Calu3 (cell line): ENCODE measurements at places on chromosomes 6 and 20. TPM values are rescaled to one million over a fixed set of nuclear protein-coding genes. Genes with fewer than 3 reads are reported as not detected.
A peak's percentile ranks its signal among the peaks of the same experiment; 100 is the strongest.

The CGA gene
- total RNA-seq = not detected in 2 replicates

GRCh38 chr6:72624557-72625160, 2.8 kb downstream of the KCNQ5 start:
- no peak for DNase-seq
- H3K27ac ChIP-seq = no peak overlapping the region
- H3K27me3 ChIP-seq = no peaks in the 10 kb centered on the region
- peaks cover 13% of the 10 kb centered on the region for H3K36me3 ChIP-seq

DNA sequence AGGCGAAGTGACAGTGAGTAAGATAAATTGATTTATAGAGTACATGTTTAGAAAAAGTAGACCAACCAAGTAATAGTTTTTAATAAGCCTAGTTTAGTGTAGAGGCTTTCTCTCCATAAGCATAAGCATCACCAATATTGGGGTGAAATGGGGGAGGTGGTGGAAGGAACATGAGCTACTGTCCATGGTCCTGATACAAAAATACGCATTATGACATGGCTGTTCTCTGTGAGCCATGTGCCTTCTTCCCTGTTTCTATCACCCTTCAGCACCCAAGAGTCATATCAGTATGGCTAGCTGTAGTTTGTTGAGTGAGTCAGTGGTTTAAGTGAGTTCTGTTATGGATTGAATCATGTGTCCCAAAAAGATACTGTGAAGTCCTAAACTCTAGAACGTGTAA, 150.8 kb downstream of the EDN1 start:
- H3K27me3 ChIP-seq = no peaks in the 10 kb centered on the region
- no peak overlapping the region for H3K27ac ChIP-seq
- no peak for DNase-seq
- no peaks in the 10 kb centered on the region for H3K36me3 ChIP-seq

GRCh38 chr20:63739130-63740069, at the start of gene SLC2A4RG:
Gene SLC2A4RG, plus strand, starts transcription at chr20:63739776. Its CDS starts 137 bp downstream, at chr20:63739913.
- peak within 1 kb of the TSS; percentile 64 for H3K27ac ChIP-seq
- peak within 1 kb of the TSS; percentile 72 for H3K4me3 ChIP-seq
- H3K27me3 ChIP-seq = no peaks in the 10 kb centered on the region

- peak; percentile 26 for DNase-seq
- H3K27me3 ChIP-seq = no peaks in the 10 kb centered on the region
- peaks cover 37% of the 10 kb centered on the region for H3K4me1 ChIP-seq
Measured at GRCh38 chr20:36018208-36018988, 50.0 kb downstream of the CNBD2 start.

DNA sequence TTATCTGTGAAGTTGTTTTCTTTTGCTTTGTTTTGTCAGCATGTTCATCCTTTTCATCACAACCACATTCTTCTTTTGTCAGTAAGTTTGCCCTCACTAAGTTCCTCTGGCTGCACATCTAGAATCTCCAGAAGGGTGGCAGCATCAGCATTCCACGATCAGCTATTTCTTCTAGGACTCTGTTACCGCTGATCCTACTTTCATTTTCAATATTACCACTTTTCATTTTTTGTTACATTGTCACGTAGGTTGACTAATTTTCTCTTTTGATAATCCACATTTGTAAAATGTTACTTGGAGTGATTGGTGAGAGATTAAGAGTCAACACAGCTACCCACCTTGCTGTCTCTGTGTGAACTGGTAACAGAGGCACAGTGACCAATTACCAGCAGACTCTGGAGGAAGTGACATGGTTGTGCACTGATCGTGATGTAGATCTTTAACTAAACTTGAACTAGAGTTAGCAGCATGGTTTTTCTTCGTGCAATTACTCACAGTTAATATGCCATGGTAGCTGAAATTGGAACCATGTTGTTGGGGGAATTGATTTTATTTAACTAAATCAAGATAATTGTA, 307.9 kb upstream of the SLC35B3 start:
- H3K36me3 ChIP-seq = no peaks in the 10 kb centered on the region
- peak overlapping the region; percentile 63 for H3K4me3 ChIP-seq
- peaks cover 11% of the 10 kb centered on the region for H3K4me1 ChIP-seq
- H3K27me3 ChIP-seq = no peaks in the 10 kb centered on the region

DNA sequence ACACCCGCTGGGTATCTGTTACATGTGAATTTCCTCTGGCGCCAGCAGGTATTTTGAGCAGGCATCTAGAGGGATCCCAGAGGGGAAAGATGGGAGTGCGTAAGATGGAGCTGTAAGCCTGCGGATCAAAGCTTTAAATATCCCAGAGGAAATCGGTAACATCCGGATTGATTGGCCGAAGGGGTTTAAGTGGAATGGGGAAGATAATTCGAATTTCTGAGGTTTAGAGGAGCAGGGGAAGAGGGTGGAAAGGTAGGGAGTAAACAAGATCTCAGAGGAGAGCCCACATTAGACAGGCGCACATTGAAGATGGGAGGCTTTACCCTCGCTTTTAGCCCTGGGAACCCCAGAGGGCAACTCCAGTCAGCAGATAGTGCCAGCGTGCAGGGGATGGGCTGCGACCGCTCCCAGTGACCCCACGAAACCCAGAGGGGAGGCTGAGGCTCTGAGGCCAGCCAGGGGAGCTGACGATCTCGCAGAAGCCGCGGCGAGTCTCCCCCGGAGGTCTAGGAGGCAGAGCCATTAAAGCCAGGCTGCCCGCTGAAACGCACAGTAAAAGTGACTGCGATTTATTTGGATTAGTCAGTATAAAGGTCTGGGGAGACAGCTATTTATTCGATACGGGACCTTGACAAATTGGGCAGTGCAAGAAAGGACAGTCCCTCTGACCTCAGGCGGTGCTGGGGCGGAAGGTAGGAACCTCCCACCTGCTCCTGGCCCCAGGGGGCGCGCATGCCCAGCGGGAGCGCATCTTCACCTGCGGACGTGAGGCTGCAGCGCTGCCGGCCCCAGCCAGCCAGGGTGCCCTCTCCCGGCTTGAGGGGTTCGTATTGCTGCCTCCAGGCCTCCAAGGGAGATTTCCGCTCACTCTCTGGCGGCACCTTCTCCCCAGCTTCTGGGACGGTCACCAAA, 34.3 kb upstream of the TCF21 start:
- H3K27me3 ChIP-seq = no peaks in the 10 kb centered on the region
- no peak overlapping the region for H3K27ac ChIP-seq
- DNase-seq = no peak
- H3K36me3 ChIP-seq = no peaks in the 10 kb centered on the region

DNA sequence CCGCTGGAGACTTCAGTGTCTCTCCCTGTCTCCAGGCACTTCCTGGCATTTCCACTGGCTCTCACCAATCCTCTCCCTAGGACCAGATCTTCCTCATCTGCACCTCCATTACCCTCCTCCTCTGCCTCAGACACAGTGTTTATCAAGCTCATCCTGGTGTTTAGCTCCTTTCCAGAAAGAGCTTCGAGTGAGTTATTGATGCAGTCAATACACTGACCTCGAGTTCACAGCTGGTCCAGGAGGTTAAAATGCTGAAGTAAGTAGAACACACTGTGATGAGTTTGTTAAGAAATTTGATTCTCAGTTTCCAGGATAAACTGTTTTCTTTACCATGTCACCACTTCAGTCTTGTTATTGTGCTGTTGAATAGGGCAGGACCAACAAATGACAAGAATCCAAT, 42.1 kb upstream of the ARMC2 start:
- no peaks in the 10 kb centered on the region for H3K4me1 ChIP-seq
- H3K27me3 ChIP-seq = no peaks in the 10 kb centered on the region
- no peaks in the 10 kb centered on the region for H3K36me3 ChIP-seq
- H3K4me3 ChIP-seq = no peak overlapping the region

The CCM2L gene
- total RNA-seq = not detected in 2 replicates

GRCh38 chr6:81054036-81054435, 698.4 kb downstream of the TENT5A start:
- H3K36me3 ChIP-seq = no peaks in the 10 kb centered on the region
- no peaks in the 10 kb centered on the region for H3K27me3 ChIP-seq
- no peak overlapping the region for H3K4me3 ChIP-seq
- H3K27ac ChIP-seq = no peak overlapping the region
- no peak for DNase-seq

DNA sequence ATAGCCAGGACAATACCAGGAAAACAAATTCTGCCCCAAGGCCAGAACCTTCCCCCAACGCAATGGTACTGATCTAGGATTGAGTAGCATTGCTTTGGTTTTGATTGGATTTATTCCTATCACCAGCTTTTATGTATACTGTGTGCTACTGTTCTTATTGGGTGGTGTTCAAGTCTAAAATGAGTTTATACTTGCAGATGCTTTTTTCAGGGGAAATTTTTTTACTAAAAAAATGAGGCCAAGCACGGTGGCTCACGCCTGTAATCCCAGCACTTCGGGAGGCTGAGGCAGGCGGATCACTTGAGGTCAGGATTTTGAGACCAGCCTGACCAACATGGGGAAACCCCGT, 116.8 kb downstream of the ZMYND8 start:
- H3K4me3 ChIP-seq = no peak overlapping the region
- peaks cover 49% of the 10 kb centered on the region for H3K36me3 ChIP-seq
- no peak overlapping the region for H3K27ac ChIP-seq
- H3K27me3 ChIP-seq = no peaks in the 10 kb centered on the region

DNA sequence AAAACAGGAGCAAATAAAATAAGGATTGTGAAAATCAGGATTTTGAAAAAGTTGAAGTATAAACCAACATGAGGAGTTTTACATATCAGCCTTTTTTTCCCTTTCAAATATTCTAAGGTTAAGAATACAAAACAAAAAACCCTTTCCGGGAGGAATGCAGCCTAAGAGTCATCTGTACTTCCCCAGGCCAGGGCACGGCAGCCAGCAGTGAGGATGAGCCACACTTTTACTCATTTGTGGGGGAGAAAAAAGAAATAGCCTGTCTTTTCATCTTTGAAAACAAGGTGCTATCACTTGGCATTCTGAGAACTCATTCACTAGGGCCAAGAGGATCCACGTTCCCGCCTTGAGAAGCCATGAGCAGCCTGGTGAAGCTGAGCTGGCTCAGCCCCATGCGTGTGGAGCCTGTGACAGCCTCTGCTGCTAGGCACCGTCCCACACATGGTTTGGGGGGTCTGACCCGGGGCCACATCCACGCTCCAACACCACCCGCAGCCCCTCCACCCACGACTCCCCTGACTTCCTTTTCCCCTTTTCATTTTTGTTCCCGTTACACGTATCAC, 11.2 kb downstream of the SLC22A1 start:
- peaks cover 3% of the 10 kb centered on the region for H3K4me1 ChIP-seq
- H3K27ac ChIP-seq = no peak overlapping the region
- peaks cover 6% of the 10 kb centered on the region for H3K36me3 ChIP-seq
- DNase-seq = no peak
- no peaks in the 10 kb centered on the region for H3K27me3 ChIP-seq

DNA sequence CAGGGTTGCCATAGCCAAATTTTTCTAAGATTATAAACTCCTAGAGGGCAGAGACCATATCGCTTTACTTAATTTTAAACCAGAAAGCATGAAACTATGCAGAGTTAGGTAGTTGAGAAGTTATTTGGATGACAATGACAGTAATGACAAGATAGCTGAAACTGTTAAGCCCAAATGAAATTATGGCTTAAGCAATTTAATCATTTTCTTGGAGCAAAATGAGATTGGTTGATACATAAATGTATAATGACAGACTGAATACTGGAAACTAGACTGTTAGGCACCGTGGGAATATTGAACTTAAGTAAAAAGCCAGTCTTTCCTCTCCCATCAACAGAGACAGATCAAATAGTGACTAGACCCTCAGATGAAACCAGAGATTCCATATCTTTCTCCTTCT, 670.3 kb upstream of the NRSN1 start:
- no peaks in the 10 kb centered on the region for H3K36me3 ChIP-seq
- no peak overlapping the region for H3K27ac ChIP-seq
- DNase-seq = no peak
- no peak overlapping the region for H3K4me3 ChIP-seq
- H3K27me3 ChIP-seq = no peaks in the 10 kb centered on the region
